SJSA1 (cell line): ENCODE measurements at places on chromosomes 7 and 10.

- H3K4me1 ChIP-seq, result peaks cover 8% of the 10 kb centered on the region
- no peak overlapping the region for H3K4me3 ChIP-seq
- H3K36me3 ChIP-seq, result peaks cover 34% of the 10 kb centered on the region
- no peaks in the 10 kb centered on the region for H3K27me3 ChIP-seq
Measured at GRCh38 chr7:99369767-99370391, 4.7 kb upstream of the ARPC1B start.

DNA sequence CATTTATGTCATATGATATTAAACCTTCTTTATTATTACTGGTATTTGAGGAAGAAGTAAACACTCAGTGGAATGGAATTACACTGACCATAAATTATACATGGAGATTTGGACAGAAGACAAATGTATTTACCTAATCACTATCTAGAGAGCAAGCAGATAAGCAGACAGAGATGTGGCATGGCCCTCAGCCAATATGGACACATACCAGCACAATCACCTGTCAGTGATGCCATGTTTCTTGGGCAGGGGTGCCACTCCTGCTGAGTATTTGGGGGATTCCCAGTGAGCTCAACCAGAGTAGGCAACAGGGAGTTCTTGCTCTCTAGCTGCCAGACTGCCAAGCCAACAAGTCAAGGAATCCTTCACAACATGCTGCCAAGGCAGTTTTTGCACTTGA, 866.3 kb upstream of the LRRN3 start:
- H3K27ac ChIP-seq, result no peak overlapping the region
- H3K4me3 ChIP-seq, result no peak overlapping the region
- no peak for DNase-seq
- H3K4me1 ChIP-seq, result no peaks in the 10 kb centered on the region

- no peaks in the 10 kb centered on the region for H3K36me3 ChIP-seq
- H3K27me3 ChIP-seq, result no peaks in the 10 kb centered on the region
- H3K27ac ChIP-seq, result no peak overlapping the region
- H3K4me1 ChIP-seq, result peaks cover 6% of the 10 kb centered on the region
- H3K4me3 ChIP-seq, result no peak overlapping the region
Measured at GRCh38 chr7:23067271-23067670, 38.3 kb upstream of the KLHL7 start.

- no peaks in the 10 kb centered on the region for H3K4me1 ChIP-seq
- no peak for DNase-seq
- no peak overlapping the region for H3K27ac ChIP-seq
- H3K4me3 ChIP-seq, result no peak overlapping the region
- no peaks in the 10 kb centered on the region for H3K36me3 ChIP-seq
Measured at GRCh38 chr10:104441329-104442000, 87.8 kb downstream of the CFAP58 start.

DNA sequence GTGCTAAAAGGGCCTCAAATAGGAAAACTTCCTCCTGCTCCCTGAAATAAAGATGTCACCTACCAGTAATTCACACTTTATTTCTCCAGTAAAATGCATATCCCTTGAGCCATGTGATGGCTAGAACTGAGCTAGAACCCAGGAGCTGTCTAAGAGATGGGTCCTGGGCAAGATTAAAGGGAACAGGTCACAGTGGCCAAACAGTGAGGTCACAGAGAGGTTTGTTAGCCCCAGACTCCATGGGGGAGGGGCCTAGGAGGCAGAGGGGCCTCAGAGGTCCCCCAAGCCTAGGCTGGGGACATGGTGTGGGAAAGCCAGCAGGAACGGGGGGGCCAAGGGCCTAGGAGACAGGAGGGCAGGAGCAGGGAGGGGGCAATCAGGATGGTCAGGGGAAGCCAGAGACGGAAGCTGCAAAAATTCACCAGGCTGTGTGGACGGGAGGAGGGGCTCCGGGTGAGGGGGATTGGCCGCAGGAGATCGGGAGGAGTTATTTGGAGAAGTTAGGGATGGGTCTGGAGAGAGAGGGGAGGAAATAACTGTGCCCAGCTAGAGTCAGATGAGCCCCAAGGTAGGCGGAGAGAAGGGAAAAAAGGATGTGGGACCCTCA, 3.3 kb downstream of the FBXO24 start:
- no peaks in the 10 kb centered on the region for H3K27me3 ChIP-seq
- peaks cover 3% of the 10 kb centered on the region for H3K36me3 ChIP-seq
- H3K4me1 ChIP-seq, result peaks cover 10% of the 10 kb centered on the region

GRCh38 chr7:117135553-117135891, 182.2 kb downstream of the ST7 start:
- H3K4me3 ChIP-seq, result no peak overlapping the region
- peaks cover 61% of the 10 kb centered on the region for H3K4me1 ChIP-seq
- DNase-seq, result no peak

DNA sequence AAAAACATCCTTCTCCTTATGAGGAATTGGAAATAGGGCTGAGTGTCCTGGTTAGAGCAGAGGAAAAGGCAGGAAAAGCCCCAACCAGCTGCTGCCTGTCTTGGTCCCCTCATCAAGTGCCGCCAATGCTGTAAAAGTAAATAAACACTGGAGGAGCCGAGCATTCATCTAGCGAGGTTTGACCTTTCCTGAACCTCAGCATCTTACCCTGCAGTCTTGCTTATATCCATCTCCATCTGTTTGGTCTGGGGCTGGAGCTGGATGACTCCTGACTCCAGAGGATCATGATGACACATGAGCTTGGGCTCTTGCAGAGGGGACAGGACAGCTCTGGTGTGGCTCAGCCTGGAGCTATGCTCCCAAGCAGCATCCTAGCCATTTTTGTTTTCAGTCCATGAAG, 501.1 kb downstream of the TNS3 start:
- no peaks in the 10 kb centered on the region for H3K36me3 ChIP-seq
- no peaks in the 10 kb centered on the region for H3K27me3 ChIP-seq
- no peak overlapping the region for H3K4me3 ChIP-seq
- H3K4me1 ChIP-seq, result peaks cover 18% of the 10 kb centered on the region

GRCh38 chr10:8044908-8045725, 9.4 kb upstream of the GATA3 start:
- H3K36me3 ChIP-seq, result no peaks in the 10 kb centered on the region
- H3K4me3 ChIP-seq, result no peak overlapping the region
- no peak for DNase-seq
- peaks cover 93% of the 10 kb centered on the region for H3K27me3 ChIP-seq
- peaks cover 11% of the 10 kb centered on the region for H3K4me1 ChIP-seq

- no peak overlapping the region for H3K4me3 ChIP-seq
- no peak overlapping the region for H3K27ac ChIP-seq
- peak; percentile 35 for DNase-seq
Measured at GRCh38 chr10:112711366-112711765, 238.7 kb upstream of the TCF7L2 start.

DNA sequence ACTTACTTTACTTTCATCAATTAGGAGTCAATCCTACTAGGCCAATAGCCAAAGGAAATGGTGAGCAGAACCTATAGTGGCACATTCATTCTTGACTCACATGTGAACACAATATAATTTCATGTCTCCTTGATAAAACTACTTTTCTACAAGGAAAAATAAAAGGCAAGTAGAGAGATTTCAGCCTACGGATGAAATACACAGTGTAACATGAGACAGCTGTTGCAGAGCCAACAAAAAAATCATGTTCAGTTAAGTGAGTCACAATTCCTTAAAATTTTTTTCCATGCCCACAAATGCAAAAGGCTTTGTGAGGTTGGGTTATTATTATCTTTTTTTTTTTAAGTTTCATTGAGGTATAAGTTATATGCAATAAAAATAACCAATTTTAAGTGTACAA, 54.8 kb downstream of the GPR141 start:
- DNase-seq, result no peak
- H3K4me1 ChIP-seq, result no peaks in the 10 kb centered on the region
- H3K27ac ChIP-seq, result no peak overlapping the region
- no peaks in the 10 kb centered on the region for H3K36me3 ChIP-seq
- H3K4me3 ChIP-seq, result no peak overlapping the region

DNA sequence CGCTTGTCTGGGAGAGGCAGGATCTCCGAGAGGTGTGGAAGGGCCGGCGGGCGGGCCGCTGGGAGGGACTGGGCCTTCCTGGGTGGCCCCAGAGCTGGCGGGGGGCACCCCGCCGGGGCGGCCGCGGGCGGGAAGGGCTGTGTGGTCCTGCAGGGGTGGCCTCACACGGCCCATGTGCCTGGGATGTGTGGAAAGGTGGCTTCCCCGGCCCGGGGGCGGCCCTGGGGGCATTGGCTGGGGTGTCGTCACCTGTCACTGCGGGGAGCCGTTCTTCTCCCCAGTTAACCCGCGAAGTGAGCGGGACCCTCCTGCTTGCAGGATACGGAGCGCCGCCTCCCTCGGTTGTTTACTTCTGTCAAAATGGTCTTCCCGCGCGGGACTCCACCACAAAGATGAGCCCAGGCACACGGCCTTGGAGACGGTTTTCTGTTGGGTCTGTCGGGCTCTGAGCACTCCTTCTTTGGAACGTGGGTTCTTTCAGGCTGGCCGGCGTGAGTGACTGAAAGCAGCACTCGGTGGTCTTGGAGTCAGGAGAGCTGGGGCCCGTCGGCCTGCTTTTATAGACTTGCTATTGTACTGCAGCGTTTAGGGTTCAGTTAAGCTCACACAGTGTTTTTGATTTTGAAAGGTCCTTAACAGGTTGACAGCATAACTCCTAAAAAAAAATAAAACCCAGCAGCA, 700 bp downstream of the SMC3 start:
- H3K36me3 ChIP-seq, result peaks cover 35% of the 10 kb centered on the region
- DNase-seq, result peak; percentile 97
- peak overlapping the region; percentile 84 for H3K4me3 ChIP-seq
- peaks cover 27% of the 10 kb centered on the region for H3K4me1 ChIP-seq
- H3K27me3 ChIP-seq, result no peaks in the 10 kb centered on the region

GRCh38 chr10:71076473-71077142, 135.8 kb upstream of the UNC5B start:
- H3K4me1 ChIP-seq, result no peaks in the 10 kb centered on the region
- peak; percentile 36 for DNase-seq
- H3K27me3 ChIP-seq, result peaks cover 13% of the 10 kb centered on the region
- no peak overlapping the region for H3K4me3 ChIP-seq

DNA sequence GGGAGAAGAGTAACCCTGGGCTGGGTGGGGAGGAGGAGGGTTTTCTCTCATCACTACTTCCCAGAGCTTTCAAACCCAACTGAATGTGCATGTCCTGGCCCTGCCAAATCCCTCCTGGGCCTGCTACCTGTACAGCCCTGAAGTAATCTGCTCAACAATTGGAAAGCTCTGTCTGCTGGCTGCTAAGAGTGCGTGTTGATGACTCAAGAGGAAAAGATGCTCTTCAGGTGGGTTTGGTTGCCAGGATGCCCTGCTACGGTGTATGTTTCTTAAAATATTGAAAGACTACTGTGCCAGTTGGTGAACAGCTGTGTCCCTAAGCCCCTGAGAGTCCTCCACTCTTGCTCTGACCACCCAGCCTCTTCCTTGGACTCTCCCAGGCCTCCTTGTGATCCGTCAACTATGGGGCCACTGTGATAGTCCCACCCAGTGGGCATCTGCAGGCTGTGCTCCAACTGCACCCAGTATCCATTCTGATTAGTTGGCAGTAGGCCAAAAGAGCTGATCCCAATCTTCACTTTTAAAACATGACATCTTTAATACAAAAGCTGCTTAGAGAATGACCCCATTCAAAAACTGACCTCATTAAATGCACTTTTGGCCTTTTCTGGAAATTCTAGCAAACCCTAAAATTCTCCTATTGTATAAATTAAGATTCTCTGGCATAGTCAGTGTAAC, 85.6 kb downstream of the AOAH start:
- no peak for DNase-seq
- no peaks in the 10 kb centered on the region for H3K27me3 ChIP-seq
- H3K36me3 ChIP-seq, result no peaks in the 10 kb centered on the region
- H3K4me3 ChIP-seq, result no peak overlapping the region
- no peak overlapping the region for H3K27ac ChIP-seq

DNA sequence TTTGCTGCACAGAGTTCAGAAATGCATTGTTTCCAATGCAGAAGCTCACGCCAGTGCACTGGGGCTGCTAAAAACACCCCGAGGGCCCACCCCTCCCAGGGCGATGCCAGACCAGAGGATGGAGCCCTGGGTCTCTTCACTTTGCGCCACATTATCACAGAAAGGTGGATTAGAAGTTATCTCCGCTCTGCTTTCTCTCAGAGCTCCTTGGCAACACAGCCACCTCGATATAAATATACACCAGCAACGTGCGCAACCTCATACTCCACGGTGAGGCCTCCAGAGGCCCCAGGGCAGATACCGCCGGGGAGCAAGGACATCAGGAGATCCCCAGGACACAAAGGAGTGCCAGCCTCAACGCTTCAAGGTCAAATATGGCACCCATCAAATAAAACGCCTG, 121.0 kb upstream of the TBX20 start:
- H3K27me3 ChIP-seq, result no peaks in the 10 kb centered on the region
- H3K27ac ChIP-seq, result no peak overlapping the region
- H3K4me3 ChIP-seq, result no peak overlapping the region
- no peaks in the 10 kb centered on the region for H3K36me3 ChIP-seq
- DNase-seq, result no peak
- no peaks in the 10 kb centered on the region for H3K4me1 ChIP-seq

DNA sequence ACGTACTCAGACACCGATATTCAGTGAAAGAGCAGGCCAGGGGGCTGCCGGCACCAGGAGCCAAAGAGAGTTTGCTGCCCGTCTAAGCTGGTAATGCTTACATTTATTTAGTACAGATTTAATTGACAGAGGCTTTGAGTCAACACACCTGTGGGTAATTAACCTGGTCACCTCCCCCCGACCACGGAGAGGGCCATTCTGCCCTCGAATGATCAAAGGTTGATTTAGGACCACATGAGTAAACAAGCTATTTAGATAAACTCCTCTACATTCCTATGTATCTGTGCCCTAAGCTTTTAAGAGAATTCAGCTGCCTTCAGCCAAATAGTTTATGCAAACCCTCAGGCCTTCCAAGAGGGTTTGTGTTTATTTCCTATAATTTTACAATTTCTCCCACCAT, 164.8 kb downstream of the IPMK start:
- no peak overlapping the region for H3K27ac ChIP-seq
- H3K4me1 ChIP-seq, result peaks cover 8% of the 10 kb centered on the region
- DNase-seq, result no peak
- H3K36me3 ChIP-seq, result no peaks in the 10 kb centered on the region
- H3K27me3 ChIP-seq, result 0 out of 2 replicates have a peak, but pooled peaks cover 3% of the 10 kb centered on the region

DNA sequence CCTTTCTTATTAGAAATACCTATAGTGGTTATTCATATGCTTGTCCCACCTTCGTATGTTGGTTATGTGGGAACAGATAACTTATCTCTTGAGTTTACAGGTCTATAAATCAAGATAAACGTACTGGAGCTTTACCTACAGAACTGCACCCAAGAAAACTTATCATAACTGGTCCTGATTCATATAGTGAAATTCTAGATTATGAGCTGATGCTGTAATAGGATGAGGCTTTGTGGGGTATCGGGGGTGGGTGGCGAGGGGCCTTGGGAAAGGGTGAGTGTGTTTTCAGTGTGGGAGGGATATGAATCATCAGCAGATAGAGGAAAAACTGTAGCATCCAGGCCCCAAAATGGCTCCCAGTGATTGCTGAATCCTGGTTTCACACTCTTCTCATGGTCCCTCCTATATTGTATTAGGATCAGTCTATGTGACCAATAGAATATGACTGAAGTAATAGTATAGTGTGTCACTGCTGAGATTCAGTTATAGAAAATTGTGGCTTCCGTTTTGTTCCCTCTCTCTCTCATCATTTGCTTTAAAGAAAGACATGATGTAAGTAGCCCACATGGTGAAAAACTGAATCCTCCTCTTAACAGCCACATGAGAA, 706.8 kb upstream of the LRRTM3 start:
- no peak for DNase-seq
- H3K4me1 ChIP-seq, result no peaks in the 10 kb centered on the region
